Stimulated activated CD4-positive, alpha-beta T cell treated with anti-CD3 and anti-CD28 coated beads, Interleukin-15, amount 100 ng/mL, for 1 hour (primary cell): ENCODE measurements at places on chromosomes 7 and 10.

GRCh38 chr10:91621483-91622113, 11.3 kb downstream of the PPP1R3C start:
- no peak for DNase-seq

DNA sequence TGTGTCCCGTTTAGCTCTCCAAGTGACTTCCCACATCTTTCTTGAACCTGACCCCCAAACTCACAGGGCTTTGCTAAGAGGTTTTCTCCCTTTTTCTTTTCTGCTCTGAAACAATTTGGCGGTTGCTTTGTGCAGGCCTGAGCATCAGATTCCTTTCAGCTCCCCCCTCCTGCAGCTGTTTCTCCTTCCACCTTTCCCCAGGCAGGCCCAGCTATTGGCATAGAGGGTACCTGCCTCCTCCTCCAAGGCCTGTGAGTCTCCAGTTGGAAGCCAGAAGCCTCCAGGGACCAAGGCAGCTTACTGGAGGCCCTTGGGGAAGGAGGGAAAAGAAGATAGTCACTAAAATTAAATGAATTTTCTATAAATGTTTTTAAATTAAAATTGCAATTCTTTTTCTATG, 7.7 kb downstream of the VAX1 start:
- no peak for DNase-seq

DNA sequence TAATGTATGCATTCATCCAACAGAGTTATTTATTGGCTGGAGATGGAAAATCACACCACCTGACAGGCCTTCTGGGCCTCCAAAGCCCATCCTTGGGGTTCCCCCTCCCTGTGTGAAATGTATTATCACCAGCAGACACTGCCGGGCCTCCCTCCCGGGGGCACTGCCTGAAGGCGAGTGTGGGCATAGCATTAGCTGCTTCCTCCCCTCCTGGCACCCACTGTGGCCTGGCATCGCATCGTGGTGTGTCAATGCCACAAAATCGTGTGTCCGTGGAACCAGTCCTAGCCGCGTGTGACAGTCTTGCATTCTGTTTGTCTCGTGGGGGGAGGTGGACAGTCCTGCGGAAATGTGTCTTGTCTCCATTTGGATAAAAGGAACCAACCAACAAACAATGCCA, 15.3 kb downstream of the TACR2 start:
- no peak for DNase-seq

- DNase-seq = no peak
These were observed 28.4 kb upstream of the SEMA3E start for GRCh38 chr7:83677180-83677866.

- no peak for DNase-seq
These were observed 97.9 kb downstream of the TSPAN12 start for GRCh38 chr7:120760050-120760449.

DNA sequence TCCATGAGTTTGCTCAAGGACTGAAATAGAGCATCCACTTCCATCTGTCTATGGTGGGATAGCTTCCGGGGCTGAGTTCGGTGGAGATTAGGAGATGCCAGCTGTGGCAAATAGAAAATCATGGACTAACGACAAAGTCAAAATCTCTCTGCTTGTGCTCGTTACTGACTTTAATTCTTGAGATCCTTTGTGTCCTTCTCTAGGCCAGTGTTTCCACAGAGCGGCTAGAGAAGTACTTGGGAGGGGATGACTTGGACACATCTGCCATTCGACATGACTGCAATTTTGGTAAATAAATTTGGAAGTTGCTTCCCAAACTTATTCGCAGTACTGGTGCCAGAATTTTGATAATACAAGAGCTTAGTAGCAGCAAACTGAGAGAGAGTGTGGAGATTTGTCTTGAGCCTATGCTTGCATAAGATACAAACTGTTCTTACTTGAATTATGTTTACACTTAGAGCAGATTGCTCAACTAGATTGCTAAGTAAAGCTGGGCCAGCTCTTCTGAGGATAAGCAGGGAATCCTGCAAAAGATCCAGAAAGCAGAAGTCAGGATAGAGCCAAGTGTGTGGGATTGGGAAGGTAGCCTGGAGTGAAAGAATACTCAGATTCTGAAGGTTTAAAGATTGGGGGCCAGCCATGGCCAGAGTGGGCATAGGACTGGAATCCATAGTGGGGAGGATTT, 27.6 kb downstream of the ABCC2 start:
- DNase-seq = no peak

DNA sequence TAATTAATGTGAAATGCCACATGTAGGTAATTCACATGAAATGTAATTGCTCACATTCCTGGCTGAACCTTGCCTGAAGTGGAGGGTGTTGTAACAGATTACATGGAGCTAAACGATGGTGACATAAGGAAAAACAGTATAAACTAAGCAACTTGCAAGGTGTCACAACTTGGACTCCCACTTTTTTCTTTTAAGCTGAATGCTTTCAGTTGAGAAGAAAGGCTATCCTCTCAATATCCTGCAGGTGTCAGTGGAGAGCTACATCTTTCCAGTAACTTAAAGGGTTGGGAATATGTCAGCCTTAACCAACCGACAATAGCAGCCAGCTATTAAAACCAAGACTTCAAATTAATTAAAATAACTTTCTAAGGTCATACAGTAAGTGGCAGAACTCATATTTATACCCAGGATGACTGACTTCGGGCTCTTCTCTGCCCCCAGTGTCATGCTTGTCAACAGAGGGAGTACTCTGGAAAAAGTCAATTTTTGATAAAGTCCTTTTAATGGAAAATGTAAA, 33.7 kb downstream of the NRBF2 start:
- no peak for DNase-seq

- DNase-seq = no peak
These were observed 34.7 kb downstream of the DDIT4 start for GRCh38 chr10:72308320-72308987.

- DNase-seq = no peak
These were observed 52.6 kb upstream of the ZNF32 start for GRCh38 chr10:43701295-43701694.

DNA sequence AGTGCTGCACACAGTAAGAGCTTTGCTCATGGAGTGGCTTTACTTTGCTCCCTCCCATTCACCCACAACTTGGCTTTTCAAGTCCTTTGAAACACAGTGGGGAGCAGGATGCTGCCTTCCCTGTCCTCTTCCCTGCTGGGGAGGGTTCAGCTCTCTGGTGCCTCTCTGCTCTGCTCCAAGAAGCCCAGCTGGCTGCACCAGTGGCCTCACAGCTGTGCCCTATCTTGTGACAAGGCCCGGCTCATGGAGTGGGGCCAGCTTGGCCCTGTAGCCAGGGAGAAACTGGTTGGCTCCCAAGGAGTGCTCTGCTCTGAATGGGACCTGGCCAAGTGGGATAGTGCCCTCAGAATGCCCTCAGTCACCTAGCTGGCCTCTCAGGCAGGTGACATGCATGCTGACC, 212.3 kb upstream of the ZMIZ1 start:
- no peak for DNase-seq

DNA sequence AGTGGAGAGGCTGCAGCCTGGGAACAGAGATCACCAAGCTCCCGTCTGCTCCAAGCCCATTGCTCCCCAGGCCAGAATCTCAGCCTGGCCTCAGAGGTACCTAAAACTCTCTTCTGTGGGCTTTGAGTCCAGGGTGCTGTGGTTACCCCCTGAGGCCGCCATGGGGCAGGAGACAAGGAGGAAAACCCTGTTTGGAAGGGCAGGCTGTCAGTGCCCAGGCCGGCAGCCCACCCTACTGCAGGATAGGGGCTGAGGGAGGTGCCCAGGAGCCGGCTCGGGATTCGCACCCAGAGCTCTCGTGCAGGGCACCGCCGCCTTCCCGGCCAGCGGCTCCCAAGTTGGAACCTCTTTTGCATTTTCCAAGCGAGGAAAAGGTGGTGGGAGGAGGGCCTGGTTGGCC, 24.5 kb downstream of the UNCX start:
- DNase-seq = no peak

- DNase-seq = no peak
These were observed 10.1 kb upstream of the MYL7 start for GRCh38 chr7:44150966-44151941.

DNA sequence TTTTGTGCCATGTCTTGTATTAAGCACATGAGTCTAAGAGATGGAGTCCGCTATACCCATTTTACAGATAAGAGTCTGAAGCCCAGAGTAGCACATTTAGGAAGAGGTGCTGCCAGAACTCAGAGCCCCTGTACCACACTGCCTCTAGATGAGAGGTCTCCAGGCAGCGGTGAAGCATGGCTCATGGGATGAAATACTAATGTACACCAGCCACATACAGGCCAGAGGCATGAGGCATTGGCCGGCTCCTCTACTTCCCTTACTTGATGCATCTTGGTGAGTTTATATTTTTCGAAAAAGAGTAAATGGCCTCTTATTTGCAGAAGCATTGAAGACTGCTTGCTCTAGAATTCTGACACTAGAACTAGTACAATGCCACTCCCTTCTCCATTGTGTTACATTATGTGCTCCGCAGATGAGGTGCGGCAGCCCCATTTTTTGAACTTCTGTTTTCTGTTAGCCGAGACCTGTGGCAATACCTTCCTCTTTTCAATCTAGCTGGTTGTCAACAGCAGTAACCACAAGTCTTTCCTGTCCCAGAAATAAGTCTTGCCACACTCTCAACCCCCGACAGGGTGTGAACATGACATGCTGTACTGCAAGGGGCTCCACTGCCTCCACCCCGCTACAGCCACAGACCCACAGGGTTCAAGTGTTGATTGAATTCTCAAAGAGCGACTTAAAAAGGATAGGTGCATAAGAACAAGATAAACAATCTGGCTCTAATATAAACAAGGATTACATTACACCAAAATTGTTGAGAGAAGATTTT, 145.3 kb downstream of the CELF2 start:
- DNase-seq = no peak

GRCh38 chr10:73206385-73206784, 38.5 kb downstream of the FAM149B1 start:
- no peak for DNase-seq

DNA sequence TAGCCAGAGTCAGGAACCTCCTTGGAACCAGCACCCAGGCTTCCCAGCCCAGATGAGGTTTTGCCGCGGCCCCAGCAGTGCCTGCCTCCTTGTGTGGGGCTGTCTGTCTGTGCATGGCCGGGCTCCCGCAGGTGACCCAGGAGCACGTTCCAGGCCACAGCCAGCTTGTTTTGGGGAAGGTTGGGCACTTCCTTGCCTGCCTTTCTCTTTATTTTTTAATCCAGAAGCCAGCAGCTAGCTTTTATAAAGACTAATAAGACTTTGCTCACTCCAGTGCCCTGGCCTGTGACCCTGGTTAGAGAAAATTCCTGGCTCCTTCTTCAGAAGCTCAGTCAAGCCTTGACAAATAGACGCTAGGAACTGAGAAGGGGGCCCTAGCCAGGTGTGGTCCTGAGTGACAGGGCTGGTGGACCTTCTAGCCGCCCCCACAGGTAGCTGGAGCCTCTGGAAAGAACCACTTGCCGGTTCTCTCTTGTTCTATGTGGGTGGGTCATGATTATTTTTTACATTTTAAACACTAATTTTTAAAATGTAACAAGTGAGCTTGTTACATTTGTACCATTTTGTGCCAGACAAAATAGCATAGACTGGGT, 837 bp downstream of the SLC29A3 start:
- no peak for DNase-seq

- DNase-seq = no peak
These were observed 31.9 kb upstream of the PWWP2B start for GRCh38 chr10:132365102-132365501.

- peak; percentile 28 for DNase-seq
These were observed 45.8 kb upstream of the WIPI2 start for GRCh38 chr7:5143935-5144903.

DNA sequence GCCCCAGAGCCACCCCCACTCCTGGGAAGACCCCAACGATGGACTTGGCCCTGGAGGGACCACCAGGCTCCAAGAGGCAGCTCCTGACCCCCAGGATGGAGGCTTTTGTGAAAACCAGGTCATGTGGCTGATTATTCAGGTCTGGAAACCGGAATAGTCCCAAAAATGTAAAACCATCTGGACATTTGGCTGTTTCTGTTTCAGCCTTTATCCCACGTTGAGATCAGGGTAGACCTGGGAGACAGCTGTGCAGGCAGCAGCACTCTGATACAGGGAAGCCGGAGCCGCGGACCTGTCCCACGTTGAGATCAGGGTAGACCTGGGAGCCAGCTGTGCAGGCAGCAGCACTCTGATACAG, 7.1 kb upstream of the ADGRA1 start:
- DNase-seq = no peak

- DNase-seq = no peak
These were observed 8.0 kb downstream of the AASS start for GRCh38 chr7:122136078-122136477.

GRCh38 chr10:22986771-22987542, 59.1 kb downstream of the ARMC3 start:
- DNase-seq = no peak

- no peak for DNase-seq
These were observed 1.2 kb downstream of the MACROH2A2 start for GRCh38 chr10:70053841-70054288.

GRCh38 chr10:30518907-30519306, 84.9 kb downstream of the MAP3K8 start:
- DNase-seq = no peak

GRCh38 chr7:140521421-140521820, 42.1 kb upstream of the MKRN1 start:
- no peak for DNase-seq

- no peak for DNase-seq
These were observed 156.3 kb downstream of the CCDC71L start for GRCh38 chr7:106504645-106505044.

DNA sequence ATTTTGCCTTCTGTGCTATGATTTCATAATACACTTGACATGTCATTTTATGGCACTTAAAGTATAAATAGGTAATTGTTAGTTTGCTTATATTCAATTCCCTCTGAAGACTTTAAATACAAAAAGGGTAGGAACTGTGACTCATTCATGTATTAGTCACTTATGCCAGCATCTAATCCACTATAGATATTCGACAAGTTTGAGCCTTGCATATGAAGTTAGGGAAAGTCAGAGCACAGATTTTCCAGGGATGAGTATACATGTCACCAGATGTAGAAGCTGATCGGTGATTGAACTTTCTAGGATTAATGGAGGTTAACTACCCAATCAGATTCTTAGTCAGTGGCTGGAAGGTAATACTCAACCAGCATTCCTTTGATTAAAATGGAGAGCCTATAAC, 1321.5 kb downstream of the XPNPEP1 start:
- DNase-seq = no peak

DNA sequence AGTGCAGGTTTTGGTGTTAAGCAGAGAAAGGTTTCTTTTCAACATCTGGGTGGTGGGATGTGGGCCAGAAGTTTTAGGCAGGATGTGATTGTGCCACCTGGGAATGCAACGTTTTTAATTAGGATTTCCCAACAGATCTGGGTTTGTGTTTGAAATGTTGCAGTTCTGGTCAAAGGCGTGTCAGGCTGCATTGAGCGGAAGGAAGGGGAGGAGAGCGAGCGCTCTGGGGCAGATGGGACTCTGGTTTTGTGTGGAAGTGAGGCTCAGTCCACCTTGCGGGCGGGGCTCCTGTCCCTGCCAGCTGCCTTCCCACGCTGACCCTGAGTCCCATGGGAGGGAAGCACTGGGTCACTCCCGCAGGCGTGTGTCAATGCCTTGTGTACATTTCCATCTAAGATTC, 767.7 kb downstream of the KCNMA1 start:
- no peak for DNase-seq

GRCh38 chr7:150994141-150994837, 3.5 kb downstream of the NOS3 start:
- no peak for DNase-seq
